ENCODE measurements at places on chromosomes 6 and 20. TPM values are rescaled to one million over a fixed set of nuclear protein-coding genes. Genes with fewer than 3 reads are reported as not detected.

The EYA2 gene
- total RNA-seq, result 1.2 TPM

The SIRPG gene
- not detected for total RNA-seq

The MAP7 gene
- 1.7 TPM for total RNA-seq

The GPLD1 gene
- total RNA-seq, result 4.2 TPM

GRCh38 chr6:70686548-70687133 lies 19.0 kb downstream of the SMAP1 start:
- DNase-seq, result no peak

GRCh38 chr6:37473364-37474095 lies 26.2 kb downstream of the CCDC167 start:
- no peak for DNase-seq

- no peak for DNase-seq
These were observed 111.3 kb downstream of the LY86 start for GRCh38 chr6:6699741-6700367.

- no peak for DNase-seq
These were observed 150.5 kb downstream of the UNC5CL start for GRCh38 chr6:40888456-40888990.

DNA sequence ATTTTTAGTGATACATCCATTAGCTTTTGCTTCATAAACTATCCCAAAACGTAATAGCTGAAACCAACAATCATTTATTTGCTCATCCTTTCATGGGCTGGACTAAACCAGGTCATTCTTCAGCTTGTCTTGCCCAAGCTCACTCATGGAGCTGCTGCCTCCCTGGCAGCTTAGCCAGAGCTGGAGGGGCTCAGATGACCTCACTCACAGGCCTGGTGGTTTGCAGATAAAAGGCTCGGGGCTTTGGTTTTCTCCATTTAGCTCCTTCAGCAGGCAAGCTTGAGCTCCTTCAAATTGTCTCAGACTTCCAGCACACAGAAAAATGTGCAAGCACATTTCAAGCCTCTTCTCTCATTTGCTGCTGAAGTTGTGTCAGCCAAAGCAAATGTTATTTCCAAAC lies 139.1 kb downstream of the BTBD3 start:
- no peak for DNase-seq

DNA sequence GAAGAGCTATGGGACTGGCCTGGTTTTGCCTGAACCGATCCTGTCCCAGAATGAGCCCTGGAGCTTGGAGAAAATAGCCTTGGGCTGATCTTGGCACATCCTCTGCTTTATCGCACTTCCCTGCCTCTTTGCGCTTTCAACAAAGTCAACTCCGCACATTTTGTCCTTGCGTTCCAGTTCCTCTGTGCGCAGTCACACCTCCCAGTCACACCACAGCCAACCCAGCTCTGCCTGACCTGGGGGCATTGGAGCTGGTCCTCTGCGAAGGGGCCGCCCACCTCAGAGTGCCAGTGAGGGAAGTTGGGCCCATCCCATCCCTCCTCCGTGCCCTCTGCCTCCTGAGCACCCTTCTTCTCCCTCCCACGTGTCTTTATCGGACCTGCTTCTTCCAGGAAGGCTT lies 16.9 kb upstream of the UQCC2 start:
- no peak for DNase-seq

Data from esophagus muscularis mucosa (tissue), 4 donors.